ENCODE measurements at places on chromosomes 7 and 10.

GRCh38 chr7:151687523-151688235, 168.0 kb upstream of the RHEB start:
- DNase-seq = peak; percentile 71

GRCh38 chr10:11175823-11176243, 158.2 kb downstream of the CELF2 start:
- DNase-seq = no peak

DNA sequence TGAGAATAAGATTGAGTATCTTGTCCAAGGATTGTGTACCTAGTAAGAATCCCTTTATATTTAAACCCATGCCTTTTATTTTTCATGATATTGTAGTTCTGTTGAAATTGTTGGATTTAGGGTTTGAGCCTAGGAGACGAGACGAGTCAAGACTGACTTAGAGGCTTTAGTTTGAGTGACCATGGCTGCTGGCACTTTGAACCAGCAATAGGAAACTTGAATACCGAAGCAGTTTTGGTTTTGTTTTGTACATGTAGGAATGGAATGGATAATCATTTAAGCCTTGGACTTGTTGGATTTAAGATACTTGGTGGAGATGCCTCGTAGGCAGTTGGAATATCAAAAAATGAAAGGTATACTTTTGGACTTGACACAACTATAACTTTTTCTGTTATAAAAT, 229.0 kb downstream of the BICC1 start:
- DNase-seq = no peak

DNA sequence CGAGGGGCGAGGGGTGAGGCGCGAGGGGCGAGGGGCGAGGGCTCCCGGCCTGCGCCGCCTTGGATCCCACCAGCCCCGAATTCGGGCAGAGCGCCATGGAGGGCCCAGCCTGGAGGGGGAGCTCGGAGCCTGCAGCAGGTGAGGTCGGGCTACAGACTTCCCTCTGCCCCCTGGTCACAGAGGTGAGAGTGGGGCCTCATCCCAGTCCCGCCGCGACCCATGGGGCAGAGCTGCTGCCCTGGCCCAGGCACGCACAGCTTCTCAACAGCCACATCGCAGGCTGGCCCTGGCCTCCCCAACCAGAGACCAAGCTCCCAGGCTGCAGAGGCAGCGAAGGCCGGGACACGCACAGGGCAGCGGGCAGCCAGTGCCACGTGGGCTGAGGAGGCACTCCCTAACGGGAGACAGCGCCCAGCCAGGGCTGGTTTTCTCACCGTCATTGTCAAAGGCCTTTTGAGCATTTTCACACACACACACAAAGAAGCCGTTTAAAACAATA, 191.8 kb downstream of the PTPRN2 start:
- no peak for DNase-seq

DNA sequence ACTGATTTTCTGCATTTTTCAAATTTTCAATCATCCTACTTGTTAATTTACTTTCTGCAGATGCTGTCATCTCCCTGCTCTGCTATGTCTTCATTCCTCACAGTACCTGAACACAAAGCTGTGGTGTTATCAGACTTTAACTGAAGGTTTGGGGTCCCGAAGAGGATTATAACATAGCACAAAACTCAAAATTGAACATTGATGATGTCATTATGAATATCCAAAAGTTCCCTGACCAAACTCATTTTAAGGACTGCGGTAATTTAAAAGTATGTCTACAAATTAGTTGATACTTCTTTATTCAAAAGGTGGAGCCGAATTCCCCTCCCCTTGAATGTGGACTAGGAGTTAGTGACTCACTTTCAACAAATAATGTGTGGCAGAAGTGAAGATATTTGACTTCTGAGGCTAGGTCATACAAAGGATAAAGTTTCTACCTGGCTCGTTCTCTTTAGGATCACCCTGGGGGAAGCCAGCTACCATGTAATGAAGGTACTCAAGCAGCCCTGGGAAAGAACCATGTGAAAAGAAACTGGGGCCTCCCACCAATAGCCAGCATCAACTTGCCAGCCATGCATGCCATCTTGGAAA, 6.4 kb upstream of the ENTPD7 start:
- no peak for DNase-seq

DNA sequence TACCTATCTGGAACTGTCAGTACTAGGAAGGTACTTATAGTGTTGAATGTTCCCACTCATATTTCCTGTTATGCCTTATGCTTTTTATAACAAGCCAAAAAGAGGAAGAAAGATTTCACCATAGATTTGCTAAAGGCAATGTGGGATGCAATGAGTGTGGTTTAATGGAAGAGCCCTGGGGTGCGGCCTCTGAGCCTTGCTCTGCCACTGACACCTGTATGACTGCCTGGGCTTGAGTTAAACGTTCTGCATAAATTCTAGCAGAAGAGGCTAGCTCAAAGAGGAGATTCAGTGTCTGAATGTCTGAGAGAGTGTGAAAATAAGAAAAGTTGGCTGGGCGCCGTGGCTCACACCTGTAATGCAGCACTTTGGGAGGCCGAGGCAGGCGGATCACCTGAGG, 143.8 kb downstream of the TPST1 start:
- no peak for DNase-seq

DNA sequence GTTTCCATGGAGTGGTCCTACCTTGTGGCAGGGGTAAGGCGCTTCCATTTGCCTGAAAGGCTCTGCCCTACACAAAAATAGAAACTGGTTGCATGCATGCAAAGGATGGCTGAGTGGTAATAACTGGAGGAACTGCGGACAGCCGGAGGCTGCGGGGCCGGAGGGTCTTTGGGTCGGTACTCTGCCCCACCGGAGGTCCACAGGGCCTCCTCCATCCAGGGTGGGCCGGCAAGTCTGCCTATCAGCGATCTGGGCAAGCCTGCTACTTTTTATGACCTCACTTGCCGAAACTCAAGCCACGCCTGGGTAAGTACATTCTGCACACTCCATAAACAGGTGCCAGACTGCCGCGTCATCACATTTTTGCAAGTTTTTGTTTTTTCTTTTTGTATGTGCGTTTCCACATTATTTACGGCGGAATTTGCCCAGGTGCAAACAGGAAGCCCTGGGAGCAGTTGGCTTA, 30.0 kb downstream of the TACC2 start:
- DNase-seq = no peak

GRCh38 chr7:44348300-44348699, 22.9 kb upstream of the CAMK2B start:
- DNase-seq = no peak

GRCh38 chr7:133778472-133778871, 348.7 kb upstream of the LRGUK start:
- DNase-seq = no peak

DNA sequence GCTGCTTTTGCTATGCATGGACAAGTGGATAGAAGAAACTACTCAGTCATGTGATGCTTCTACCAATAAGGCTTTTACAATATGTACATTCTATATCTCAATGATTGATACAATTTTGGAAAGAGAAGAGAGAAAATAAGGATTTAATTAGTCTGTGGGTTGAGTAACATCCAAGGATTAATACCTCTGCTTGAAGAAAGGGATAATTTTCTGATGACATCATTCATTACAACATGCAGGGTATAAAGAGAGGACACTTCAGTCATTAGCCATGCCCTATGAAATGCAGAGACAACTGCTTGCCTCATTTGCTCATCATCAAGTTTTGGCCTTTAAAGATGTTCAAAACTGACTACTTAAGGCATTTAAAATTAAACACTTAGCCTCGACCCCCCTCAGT, 237.3 kb downstream of the AHR start:
- DNase-seq = no peak

All from mesothelial cell of epicardium (in vitro differentiated cells).